ENCODE measurements at places on chromosomes 5 and 9.

DNA sequence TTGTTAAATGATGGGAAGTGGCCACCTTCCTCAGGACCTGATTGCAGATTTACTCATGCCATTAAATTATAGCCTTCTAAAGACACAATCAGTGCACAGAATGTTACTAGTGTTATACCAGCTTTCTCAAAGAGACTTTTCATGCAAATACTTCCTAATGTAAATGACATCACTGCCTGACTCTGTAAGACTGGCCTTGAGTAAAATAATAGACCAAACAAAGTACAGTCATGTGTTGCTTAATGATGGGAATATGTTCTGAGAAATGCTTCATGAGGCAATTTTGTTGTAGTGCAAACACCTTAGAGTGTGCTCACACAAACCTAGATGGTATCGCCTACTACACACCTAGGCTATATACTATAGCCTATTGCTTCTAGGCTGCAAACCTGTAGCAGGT is 17.0 kb upstream of the C1QTNF3 start:
- no peak for DNase-seq

- DNase-seq: no peak
Measured at GRCh38 chr5:110855961-110856360, 117.2 kb downstream of the SLC25A46 start.

- no peak for DNase-seq
Measured at GRCh38 chr5:84724683-84725082, 340.0 kb upstream of the EDIL3 start.

DNA sequence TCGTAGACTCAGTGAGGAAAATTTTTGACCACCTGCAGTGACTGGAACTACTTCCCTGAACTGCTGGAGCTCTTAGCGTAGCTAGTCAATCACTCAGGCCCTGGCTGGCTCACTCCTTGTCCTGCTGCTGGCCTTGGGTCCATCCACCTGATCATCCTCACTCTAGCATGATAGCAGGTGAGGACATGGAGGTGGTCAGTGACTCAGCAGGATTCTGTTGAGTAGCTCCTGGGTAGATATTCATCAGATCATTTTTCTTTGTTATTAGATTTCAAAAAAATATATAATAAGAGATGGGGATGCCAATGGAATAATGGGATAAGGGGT is 25.0 kb upstream of the SEMA4D start:
- no peak for DNase-seq

DNA sequence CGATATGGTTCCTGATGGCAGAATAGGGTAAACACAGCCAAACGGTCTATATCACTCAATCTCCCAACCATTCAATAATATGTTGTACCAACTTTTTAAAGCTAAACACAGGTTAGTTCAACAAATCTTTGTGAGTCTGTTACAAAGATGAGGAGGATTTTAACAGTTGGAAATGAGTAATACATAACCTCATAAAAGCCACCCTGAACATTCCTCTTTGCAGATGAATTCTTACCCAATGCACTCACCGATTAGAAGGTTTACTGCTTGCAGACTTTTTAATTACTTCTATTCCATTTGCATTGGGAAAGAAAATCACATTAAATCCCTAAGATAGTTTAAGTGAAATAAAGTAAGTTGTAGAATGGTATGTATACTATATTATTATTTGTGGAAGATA is 23.3 kb upstream of the TRMT10B start:
- no peak for DNase-seq

GRCh38 chr5:137344723-137345322 is 154.3 kb downstream of the SPOCK1 start:
- DNase-seq: peak; percentile 56

DNA sequence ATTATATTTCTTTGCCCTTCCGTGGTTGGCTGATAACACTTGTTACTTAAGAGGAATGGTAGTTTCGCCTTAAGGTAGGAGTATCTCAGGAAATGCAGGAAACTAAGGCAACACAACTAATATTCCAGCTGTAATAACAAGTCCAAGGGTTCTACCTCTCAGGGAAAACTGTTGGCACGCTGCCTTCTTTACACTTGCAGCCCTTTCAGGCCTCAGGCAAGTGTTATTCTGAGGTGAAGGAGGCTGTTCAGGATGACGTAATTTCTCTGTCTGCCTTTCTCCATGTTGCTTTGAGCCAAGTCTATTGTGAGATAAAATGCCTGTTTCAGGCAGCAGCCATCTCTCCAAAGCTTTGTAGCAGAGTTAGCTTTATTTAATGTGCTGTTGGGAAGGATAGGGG is 38.0 kb downstream of the VCAN start:
- DNase-seq: no peak

DNA sequence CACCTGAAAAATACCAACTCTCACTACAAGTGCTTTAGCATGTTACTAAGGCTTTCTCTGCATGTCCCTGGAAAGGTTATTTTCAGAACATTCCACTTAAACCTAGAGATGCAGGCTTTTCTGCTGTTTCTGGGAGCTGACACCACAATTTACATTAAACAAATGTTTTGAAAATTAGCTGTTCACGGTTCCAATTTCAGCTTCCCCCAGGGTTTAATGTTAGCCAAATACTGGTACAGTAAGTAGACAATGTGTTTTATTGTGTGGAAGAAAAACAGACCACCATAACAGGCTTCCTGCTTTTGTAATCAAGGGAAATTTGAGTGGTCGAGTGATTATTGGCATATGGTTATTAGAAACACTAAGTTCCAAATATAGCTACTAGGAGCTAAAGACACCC is 32.0 kb downstream of the MACROH2A1 start:
- no peak for DNase-seq

DNA sequence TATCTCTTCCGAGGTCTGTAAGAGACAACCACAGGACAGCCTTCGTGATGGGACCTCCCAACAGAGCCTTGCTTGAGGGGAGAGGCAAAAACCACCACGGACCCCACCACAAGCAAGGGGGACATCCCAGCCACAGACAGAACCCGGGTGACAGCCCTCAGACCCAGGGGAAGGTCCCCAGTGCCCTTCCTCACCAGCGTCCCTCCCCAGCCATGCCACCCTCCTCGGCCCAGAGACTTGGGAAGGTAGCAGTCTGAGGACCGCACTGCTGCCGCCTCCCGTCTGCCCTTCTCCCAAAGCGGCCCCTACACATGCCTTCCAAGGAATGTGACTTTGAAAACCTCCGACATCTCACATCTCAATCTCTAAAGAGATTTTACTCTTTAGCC is 13.4 kb downstream of the IPPK start:
- no peak for DNase-seq

GRCh38 chr9:87433853-87434252 is 63.8 kb upstream of the DAPK1 start:
- DNase-seq: no peak

GRCh38 chr5:142421228-142421617 is 96.4 kb upstream of the SPRY4 start:
- no peak for DNase-seq

GRCh38 chr9:117103438-117104110 is 311.3 kb downstream of the ASTN2 start:
- no peak for DNase-seq

DNA sequence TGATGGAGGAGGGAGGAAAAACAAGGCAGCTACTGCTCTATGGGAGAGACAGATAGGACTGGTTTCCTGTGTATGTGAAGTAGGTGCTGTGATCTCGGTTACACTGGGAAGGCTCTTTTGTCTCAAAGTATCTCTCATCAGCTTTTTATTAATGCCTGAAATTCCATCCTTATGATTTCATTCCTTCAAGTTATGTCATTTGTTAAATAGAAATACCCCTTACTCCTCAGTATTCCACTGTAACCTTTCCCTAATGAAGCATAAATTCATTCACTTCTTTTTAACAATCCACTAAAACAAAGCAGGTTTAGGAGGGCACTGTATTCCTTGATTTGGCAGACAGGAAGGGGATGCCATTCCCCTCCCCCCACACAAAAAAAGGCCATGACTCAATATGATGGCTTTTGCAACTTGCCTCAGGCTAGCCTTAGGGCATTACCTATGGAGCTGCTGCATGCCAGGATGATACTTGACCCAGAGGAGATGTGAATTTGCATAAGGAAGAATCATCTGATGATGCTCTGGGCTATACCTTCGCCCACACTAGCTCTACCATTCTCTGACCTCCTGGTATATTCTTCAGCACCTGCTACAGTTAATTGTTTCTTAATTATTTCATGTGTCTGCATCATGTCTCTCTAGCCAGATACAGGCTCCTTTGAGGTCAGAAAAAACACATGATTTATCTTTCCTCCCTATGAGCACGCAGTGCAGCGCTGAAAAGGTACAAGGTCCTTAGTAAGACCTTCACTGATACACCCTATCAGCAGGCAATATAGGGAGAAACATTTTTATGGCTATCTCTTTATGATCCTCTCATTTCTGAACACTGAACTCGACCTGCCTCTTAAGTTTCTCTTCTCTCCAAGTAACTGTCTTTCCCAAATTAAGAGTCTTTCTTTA is 26.3 kb downstream of the NR3C1 start:
- no peak for DNase-seq

- DNase-seq: no peak
Measured at GRCh38 chr9:127074561-127075548, 47.6 kb downstream of the ANGPTL2 start.

DNA sequence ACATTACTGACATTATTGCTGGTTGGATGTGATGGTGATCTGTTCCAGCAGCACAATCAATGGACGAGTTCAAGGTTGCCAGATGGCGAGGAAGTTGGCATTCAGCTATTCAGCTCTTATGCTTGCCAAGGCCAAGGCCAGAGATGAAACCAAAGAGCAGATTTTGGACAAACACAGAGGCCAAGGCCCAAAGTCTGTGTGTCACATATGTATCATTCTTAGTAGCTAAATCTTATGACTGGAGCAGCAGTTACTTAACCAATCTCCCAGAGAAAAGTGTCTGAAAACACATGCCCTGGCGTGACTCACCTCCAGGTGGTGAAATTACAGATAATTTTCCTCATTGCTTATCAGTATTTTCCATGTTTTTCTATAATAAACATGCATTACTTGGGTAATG is 189.0 kb upstream of the EGFLAM start:
- no peak for DNase-seq

GRCh38 chr5:147276497-147276896 is 41.7 kb downstream of the STK32A start:
- DNase-seq: no peak

DNA sequence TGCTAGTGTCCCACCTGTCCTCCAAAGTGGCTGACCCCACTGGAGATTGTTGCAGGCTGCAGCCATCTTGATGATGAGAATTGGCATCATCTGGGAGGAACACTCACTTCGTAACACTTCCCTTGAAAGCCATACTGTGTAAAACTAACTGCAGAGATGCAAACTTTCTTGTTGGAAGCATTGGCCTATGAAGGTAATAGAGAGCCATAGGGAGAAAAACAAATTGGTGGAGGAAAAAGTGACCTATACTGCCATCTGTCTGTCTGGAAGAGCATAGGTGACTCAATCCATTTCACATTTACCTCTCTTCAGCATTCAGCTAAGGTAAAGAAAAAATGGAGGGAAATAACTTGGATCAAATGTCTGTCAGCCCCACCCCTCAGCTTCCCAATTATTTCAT is 473.4 kb downstream of the NTRK2 start:
- no peak for DNase-seq

DNA sequence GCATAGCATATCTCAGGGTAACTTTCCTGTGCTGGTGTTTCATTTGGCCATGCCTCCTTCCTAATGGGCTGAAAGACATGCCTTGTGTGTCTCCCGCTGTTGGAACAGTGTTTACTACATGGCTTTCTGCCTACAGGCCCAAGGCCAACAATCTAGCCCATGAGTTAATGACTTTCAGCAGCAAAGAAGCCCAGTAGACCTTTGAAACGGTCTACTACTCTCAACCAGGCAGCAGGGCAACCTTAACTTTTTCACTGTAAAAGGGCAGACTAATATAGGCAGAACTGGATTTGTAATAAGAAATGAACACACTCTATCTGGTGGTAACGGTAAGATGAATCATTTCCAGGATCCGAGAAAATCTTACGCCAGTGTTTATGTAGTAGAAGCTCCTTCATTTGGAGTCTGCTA is 21.0 kb downstream of the C5orf15 start:
- DNase-seq: no peak

DNA sequence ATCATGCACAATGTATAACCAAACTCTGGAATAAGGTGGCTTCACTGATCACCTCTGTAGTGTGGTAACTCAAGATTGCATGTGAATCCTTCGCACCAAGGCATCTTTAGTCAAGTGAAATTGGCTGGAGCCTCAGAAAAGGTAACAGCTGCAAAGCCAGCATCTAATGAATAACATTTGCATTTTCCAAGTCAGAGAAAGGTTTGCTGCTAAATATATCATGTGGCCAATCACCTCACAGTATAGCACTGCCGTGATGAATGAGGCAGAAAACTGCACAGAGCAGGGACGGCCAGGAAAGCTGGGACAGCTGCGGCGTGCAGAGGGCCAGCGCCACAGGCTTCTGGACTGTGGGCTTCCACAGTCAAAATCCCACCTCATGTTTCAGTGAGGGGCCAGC is 18.5 kb downstream of the MRPS27 start:
- DNase-seq: no peak

DNA sequence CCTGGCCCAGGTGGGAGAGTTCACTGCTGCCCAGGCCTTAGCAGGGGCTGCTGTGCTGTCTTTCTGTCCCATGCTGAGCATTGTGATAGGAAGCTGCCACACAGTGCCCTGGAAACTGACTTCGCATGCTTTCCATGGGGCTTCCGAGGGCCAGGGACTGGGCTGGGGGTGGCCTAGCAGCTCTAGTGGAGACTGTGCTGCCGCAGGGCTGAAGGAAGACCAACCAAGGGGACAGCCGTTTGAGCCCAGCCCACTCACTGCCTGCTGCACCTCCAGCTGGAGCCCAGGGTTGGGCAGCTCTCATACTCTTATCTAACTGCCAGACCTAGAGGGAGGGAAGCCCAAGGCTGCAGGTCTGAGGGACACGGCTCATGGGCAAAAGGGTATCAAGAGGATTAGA is 79.2 kb downstream of the RGS3 start:
- DNase-seq: no peak

DNA sequence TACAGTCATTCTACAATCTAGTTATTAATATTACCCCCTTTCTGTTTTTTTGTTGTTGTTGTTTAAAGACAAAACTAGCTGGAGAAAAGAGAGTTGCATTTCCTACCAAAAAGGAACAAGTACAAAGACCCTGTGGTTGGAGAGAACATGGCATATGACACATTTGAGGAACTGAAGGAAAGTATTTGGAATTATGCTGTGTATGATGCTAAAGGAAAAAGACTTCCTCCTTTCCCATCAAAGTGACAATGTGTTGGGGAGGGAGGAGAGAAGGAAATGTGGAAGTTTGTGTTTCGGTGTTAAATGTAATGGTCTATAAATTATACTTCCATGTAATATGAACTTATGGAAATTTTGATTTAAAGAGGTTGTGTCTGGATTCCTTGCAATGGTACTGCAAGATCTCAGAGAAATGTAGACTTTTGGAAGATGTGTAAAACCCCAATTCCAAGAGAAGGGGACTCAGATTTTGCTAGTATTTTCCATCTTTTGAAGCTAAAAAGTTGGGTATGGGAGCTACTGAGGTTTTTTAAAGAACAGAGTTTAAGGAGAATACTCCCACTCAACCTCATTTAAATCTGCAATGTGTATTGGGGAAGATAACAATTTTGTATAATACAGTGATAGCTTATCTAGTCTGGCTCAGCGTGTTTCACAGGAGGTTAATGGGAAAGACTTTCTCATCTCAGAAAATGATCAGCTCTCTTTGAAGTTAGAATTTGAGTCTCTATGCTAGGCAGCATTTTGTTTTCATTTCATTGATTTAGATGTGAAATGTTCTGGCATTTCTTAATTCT is 15.4 kb upstream of the TNFSF8 start:
- DNase-seq: peak; percentile 9

- no peak for DNase-seq
Measured at GRCh38 chr5:102773133-102773532, 18.0 kb downstream of the PAM start.

- peak; percentile 92 for DNase-seq
Measured at GRCh38 chr5:91469517-91470165, 86.5 kb upstream of the ARRDC3 start.

GRCh38 chr5:135156337-135156714 is 122.3 kb upstream of the PITX1 start:
- no peak for DNase-seq
